ENCODE measurements at places on chromosomes 3 and 15. TPM values are rescaled to one million over a fixed set of nuclear protein-coding genes. Genes with fewer than 3 reads are reported as not detected.
A peak's percentile ranks its signal among the peaks of the same experiment; 100 is the strongest.

DNA sequence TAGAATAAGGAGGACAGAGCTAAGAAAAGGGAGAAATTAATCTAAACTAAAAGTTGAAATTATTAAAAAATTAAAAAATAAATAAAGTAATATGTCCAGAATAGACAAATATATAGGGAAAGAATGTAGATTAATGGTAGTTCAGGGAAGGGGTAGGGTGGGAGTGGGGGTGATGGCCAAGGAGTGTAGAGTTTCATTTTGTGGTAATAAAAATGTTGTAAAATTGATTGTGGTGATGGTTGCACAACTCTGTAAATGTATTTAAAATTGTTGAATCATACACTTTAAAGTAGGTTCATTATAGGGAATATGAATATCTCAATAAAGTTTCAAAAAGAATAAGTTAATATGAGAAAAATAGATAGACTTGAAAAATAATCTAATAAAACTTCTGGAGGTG lies 21.0 kb upstream of the FNDC3B start:
- H3K36me3 ChIP-seq: no peaks in the 10 kb centered on the region
- no peak overlapping the region for H3K4me3 ChIP-seq
- H3K27ac ChIP-seq: no peak overlapping the region
- no peak for DNase-seq
- no peaks in the 10 kb centered on the region for H3K4me1 ChIP-seq

- H3K36me3 ChIP-seq: no peaks in the 10 kb centered on the region
- H3K4me3 ChIP-seq: no peak overlapping the region
- H3K27me3 ChIP-seq: no peaks in the 10 kb centered on the region
- DNase-seq: peak; percentile 71
Measured at GRCh38 chr3:111729087-111729846, 129.8 kb upstream of the PHLDB2 start.

GRCh38 chr15:51355096-51355495 lies 13.6 kb downstream of the GLDN start:
- no peaks in the 10 kb centered on the region for H3K36me3 ChIP-seq
- H3K4me1 ChIP-seq: peaks cover 11% of the 10 kb centered on the region
- H3K4me3 ChIP-seq: no peak overlapping the region
- no peak for DNase-seq
- H3K27ac ChIP-seq: no peak overlapping the region
- H3K27me3 ChIP-seq: no peaks in the 10 kb centered on the region

DNA sequence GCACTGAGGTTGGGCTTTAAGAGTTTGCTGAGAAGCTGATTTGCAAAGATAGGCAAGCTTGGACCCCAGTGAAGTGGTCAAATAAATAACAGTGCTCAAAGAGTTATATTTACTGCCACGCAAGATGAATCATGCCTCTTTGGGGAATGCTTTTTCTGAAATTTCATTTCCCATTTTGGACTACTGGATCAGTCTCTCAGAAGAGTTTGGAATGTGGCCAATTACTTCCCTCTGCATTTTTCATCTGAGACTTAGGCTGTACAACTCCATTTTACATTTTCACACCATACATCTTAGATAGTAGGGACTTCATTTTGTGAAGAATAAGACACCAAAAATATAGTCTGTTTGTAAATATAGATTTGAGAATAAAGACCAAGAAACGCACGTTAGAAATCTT lies 419.7 kb downstream of the FGF12 start:
- H3K4me3 ChIP-seq: no peak overlapping the region
- peaks cover 13% of the 10 kb centered on the region for H3K4me1 ChIP-seq
- H3K27me3 ChIP-seq: no peaks in the 10 kb centered on the region
- no peaks in the 10 kb centered on the region for H3K36me3 ChIP-seq
- no peak overlapping the region for H3K27ac ChIP-seq
- DNase-seq: no peak

DNA sequence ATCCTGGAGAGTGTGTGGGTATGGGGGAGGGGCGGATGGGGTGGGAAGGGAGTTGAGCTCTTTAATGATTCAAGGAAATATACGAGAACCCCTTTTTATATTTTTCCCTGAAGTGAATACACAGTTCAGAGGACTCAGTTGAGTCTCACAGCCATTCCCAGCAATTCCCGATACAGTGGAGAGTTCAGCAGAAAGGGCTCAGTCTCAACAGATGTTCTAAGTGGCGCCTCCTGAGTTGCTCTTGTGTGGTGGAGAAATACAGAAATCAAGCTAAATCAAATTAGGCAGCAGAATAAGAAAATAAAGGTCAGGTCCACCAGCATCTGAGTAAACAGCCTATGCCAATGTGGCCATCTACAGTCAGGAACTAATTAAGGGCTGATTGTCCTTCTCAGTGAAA lies 372.1 kb downstream of the NR2F2 start:
- H3K36me3 ChIP-seq: no peaks in the 10 kb centered on the region
- DNase-seq: no peak
- no peak overlapping the region for H3K4me3 ChIP-seq
- H3K27me3 ChIP-seq: no peaks in the 10 kb centered on the region
- no peak overlapping the region for H3K27ac ChIP-seq
- no peaks in the 10 kb centered on the region for H3K4me1 ChIP-seq

DNA sequence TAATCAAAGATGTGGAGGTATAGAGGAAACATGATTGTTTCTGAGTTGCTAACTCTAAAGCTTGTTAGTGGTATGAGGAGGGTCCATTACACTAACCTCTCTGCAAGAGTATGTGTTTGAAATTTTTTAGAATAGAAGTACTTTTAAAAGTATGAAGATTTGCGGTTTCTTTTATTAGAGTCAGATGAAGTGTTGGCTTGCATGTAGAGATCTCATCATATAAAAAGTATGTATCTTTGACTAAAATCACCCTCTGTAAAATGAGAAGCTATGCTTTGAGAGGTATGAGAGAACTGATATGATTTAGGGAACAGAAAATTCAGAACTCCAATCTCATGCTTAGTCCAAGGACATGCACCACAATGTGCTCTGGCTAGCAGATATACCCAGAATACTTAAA lies 140.4 kb upstream of the MBNL1 start:
- H3K27ac ChIP-seq: no peak overlapping the region
- no peak for DNase-seq
- H3K27me3 ChIP-seq: no peaks in the 10 kb centered on the region
- H3K36me3 ChIP-seq: no peaks in the 10 kb centered on the region
- H3K4me3 ChIP-seq: no peak overlapping the region
- H3K4me1 ChIP-seq: no peaks in the 10 kb centered on the region

- no peaks in the 10 kb centered on the region for H3K36me3 ChIP-seq
- no peaks in the 10 kb centered on the region for H3K27me3 ChIP-seq
- DNase-seq: peak; percentile 20
- no peak overlapping the region for H3K4me3 ChIP-seq
Measured at GRCh38 chr15:35289024-35289617, 204.0 kb upstream of the NANOGP8 start.

- H3K4me3 ChIP-seq: no peak overlapping the region
- H3K27ac ChIP-seq: no peak overlapping the region
- H3K4me1 ChIP-seq: peaks cover 26% of the 10 kb centered on the region
- no peaks in the 10 kb centered on the region for H3K27me3 ChIP-seq
Measured at GRCh38 chr15:77530576-77530975, 102.1 kb downstream of the LINGO1 start.

DNA sequence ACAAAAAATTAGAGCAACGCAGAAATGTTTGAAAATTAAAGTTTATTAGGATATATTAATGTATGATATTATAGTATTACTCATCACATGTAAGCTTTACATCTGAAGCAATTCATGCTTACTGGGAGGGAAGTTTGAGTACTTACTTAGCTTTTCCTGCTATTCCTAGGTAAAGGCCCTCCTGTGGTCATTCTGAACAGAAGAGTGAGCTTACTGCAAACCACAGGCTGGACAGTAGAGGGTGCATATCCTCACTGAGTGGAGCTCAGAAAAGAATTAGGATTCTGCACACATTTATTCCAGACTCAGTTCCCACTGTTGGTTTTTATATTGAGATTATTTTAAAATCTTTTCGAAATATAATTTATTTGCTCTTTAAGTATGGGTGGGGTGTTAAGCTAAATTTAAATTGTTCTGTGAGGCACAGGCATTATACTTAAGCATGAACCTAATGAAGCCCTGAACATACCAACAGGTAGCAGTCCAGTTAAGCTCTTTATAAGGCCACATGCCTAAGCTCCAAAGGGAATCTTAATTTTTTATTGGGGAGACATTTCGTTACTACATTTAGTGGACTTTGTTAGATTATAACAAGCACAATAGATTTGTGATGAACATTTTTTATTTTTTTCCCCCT lies 10.2 kb downstream of the MRPS22 start:
- DNase-seq: no peak
- H3K4me1 ChIP-seq: no peaks in the 10 kb centered on the region
- no peak overlapping the region for H3K27ac ChIP-seq
- H3K27me3 ChIP-seq: no peaks in the 10 kb centered on the region

DNA sequence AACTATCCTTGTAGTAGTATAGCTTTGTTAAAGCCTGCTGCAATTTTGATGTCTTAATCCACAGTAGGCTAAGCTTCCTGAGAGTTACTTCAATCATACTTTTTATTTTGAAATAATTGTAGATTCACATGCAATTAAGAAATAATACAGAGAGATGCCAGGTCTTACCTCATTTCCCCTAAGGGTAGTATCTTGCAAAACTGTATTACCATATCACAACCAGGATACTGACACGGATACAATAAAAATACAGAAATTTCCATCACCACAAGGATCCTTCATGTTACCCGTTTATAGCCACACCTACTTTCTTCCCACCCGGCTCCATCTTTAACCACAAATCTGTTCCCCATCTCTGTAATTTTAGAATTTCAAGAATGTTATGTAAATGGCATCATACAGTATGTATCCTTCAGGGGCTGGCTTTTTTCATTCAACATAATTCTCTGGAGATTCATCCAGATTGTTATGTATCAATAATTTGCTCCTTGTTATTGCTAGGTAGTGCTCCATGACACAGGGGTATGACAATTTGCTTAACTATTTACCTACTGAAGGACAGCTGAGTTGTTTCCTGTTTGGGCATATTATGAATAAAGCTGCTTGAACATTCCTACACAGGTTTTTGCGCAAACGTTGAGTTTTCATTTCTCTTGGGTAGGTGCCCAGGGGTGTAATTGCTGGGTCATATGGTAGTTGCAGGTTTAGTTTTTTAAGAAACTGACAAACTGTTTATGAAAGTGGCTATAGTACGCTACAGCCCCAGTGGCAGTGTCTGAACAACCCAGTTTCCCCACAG lies 21.6 kb downstream of the BDH1 start:
- no peaks in the 10 kb centered on the region for H3K27me3 ChIP-seq
- H3K4me1 ChIP-seq: no peaks in the 10 kb centered on the region
- no peak overlapping the region for H3K4me3 ChIP-seq
- H3K36me3 ChIP-seq: peaks cover 8% of the 10 kb centered on the region

- peak overlapping the region; percentile 26 for H3K4me3 ChIP-seq
- DNase-seq: no peak
- peaks cover 76% of the 10 kb centered on the region for H3K4me1 ChIP-seq
- no peaks in the 10 kb centered on the region for H3K27me3 ChIP-seq
- peak overlapping the region; percentile 91 for H3K27ac ChIP-seq
Measured at GRCh38 chr15:88624156-88624970, 3.2 kb downstream of the AEN start.

DNA sequence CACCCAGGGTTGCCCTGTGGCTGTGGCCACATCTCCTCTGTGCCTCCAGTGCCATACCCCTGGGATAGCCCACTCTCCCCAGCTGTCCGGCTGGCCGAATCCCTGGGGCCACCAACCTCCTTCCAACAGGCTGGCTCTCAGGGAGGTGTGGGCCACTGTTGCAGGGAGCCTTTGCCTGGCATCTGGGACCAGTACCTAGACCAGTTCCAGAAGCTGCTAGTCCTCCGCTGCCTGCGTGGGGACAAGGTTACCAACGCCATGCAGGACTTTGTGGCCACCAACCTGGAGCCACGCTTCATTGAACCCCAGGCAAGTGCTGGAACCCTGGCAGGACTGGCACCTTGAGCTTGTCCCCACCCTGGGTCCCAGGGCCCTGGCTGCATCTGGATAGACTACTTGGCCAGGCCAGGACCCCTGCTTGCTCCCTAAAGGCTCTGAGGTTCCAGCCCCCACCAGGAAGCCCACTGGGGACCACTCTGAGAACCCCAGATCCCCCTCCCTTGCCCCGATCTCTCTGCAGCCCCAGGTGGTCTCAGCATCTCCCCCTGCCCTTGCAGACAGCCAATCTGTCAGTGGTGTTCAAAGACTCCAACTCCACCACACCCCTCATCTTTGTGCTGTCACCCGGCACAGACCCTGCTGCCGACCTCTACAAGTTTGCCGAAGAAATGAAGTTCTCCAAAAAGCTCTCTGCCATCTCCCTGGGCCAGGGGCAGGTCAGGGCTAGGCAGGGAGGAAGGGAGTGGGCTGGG lies 50.0 kb downstream of the SEMA3G start:
- no peak overlapping the region for H3K4me3 ChIP-seq
- H3K36me3 ChIP-seq: no peaks in the 10 kb centered on the region
- no peaks in the 10 kb centered on the region for H3K4me1 ChIP-seq
- H3K27me3 ChIP-seq: no peaks in the 10 kb centered on the region
- no peak for DNase-seq
- no peak overlapping the region for H3K27ac ChIP-seq

DNA sequence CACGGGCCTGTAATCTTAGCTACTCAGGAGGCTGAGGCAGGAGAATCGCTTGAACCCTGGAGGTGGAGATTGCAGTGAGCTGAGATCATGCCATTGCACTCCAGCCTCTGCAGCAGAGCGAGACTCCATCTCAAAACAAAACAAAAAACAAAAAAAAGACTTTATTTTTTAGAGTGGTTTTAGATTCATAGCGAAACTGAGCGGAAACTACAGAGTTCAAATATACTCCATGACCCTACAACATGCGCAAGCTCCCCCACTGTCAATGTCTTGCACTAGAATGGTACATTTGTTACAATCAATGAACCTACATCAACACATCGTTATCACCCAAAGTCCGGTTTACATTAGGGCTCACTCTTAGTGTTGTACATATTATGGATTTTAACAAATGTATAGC lies 2.2 kb upstream of the CRTAP start:
- H3K4me1 ChIP-seq: peaks cover 13% of the 10 kb centered on the region
- no peak for DNase-seq
- no peak overlapping the region for H3K4me3 ChIP-seq
- no peaks in the 10 kb centered on the region for H3K36me3 ChIP-seq

DNA sequence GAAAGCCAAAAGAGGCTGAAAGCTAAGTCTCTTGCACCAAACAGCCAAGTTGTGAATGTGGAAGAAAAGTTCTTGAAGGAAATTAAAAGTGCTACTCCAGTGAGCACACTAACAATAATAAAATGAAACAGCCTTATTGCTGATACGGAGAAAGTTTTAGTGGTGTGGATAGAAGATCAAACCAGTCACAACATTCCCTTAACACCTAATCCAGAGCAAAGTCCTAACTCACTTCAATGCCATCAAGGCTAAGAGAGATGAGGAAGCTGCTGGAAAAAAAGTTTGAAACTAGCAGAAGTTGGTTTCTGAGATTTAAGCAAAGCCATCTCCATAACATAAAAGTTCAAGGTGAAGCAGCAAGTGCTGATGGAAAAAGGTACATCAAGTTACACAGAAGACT lies 288.8 kb upstream of the RARB start:
- H3K27ac ChIP-seq: no peak overlapping the region
- H3K4me3 ChIP-seq: no peak overlapping the region
- H3K27me3 ChIP-seq: no peaks in the 10 kb centered on the region
- DNase-seq: no peak
- no peaks in the 10 kb centered on the region for H3K4me1 ChIP-seq

CSTA gene
- total RNA-seq: 1.5 TPM

ITIH3 gene
- 0.53 TPM for total RNA-seq

CNTN3 gene
- 2.8 TPM for total RNA-seq

OR5K2 gene
- total RNA-seq: not detected
